ENCODE measurements at places on chromosomes 16 and 17.

- no peak for DNase-seq
These were observed 15.3 kb downstream of the MNT start for GRCh38 chr17:2385240-2386210.

- no peak for DNase-seq
These were observed 2.4 kb downstream of the ACTG1 start for GRCh38 chr17:81509972-81510784.

GRCh38 chr16:50152807-50153595 lies at the start of gene TENT4B:
Gene TENT4B, plus strand, starts transcription at chr16:50153306. Its CDS starts 316 bp downstream, at chr16:50153622.
- peak; percentile 84 for DNase-seq

- DNase-seq: no peak
These were observed 131.8 kb downstream of the CDH11 start for GRCh38 chr16:64990101-64990500.

- peak; percentile 77 for DNase-seq
These were observed 162.5 kb downstream of the MAF start for GRCh38 chr16:79437764-79438751.

- DNase-seq: peak; percentile 73
These were observed 91.5 kb downstream of the SNX11 start for GRCh38 chr17:48198950-48199541.

GRCh38 chr17:7217113-7217987 lies 2.3 kb downstream of the DLG4 start:
- DNase-seq: no peak

DNA sequence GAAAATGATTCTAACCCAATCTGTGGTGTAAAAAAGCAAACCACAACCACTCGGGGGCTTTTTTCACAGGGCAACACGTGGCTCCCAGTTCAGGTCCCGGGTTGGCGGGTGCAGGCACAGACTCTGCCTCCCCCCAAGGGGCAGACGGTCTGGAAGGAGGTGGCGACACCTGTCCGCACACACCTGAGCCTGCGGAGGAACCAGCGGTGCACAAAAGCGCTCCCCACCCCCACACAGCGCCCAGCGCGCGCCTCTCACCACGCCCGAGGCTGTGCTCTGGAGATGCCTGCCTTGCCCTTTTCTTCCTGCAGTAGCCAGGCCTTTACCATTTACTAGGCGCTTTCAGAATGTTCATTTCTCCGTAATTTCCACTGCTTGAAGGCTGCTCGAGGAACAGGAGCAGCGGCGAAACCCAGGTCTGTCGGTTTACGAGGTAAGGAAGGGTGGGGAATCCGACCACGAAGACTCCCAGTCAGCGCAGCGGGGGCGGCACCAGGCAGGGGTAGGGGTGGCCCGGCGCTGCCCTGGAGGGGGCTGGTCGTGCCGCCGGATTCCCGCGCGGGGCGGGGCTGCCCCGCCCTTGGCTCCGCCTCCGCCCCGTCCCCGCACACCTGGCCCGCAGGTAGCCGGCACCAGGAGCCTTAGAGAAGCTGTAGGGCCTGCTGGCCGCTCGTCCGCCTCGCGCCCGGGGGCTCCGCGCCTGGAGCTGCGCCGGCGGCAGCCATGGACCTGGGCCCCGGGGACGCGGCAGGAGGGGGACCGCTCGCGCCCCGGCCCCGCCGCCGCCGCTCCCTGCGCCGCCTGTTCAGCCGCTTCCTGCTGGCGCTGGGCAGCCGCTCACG lies at the start of gene USP43:
Gene USP43, plus strand, starts transcription at position 608 of the 842 bp plus-strand sequence. Its CDS starts 116 bp downstream, at position 724.
- peak; percentile 92 for DNase-seq

DNA sequence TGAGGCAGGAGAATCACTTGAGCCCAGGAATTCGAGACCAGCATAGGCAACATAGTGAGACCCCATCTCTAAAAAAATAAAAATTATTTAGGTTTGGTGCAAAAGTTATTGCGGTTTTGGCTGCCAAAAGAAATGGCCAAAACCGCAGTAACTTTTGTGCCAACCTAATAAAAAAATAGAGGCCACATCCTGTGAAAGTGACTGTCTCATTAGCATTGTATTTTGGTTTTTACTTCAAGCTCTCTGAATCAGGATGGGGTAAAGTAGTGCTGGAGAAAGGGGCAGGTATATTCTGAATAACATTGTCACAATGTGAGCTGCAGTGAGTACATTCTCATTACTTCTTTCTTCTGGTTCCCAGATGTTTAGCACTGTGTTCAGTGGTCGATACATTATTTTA lies 36.0 kb downstream of the ATP6V0A1 start:
- DNase-seq: no peak

DNA sequence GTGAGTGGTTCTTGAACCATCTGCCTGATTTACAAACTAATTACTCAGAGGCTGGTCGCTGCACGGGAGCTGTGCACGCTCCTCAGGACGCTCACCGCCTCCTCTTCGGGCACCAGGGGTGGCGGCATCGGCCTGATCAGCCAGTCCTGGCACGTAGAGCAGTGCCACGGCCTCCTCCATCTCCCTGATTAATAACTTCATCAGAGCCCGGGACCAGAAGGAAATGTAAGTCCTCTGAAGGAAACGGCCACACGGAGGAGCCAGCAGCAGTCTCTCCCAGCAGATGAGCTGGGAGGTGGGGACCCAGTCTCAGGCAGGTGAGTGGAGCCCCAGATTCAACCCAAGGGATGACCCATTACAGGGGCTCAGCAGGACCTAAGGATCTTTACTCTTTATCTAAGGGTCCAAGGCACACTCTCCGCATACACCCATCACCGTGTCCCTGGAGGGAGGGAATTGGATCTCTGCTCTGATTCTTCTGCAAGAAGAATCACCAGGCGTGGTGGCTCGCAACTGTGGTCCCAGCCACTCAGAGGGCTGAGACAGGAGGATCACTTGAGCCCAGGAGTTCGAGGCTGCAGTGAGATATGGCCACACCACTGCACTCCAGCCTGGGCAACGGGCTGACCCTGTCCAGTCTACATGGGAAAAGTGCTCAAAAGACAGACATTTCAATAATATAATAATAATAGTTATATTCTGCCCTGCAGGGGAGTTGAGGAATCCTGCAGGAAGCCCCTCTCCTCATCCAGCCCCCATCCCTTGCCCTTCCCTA lies 366.5 kb downstream of the SEC14L1 start:
- DNase-seq: no peak

DNA sequence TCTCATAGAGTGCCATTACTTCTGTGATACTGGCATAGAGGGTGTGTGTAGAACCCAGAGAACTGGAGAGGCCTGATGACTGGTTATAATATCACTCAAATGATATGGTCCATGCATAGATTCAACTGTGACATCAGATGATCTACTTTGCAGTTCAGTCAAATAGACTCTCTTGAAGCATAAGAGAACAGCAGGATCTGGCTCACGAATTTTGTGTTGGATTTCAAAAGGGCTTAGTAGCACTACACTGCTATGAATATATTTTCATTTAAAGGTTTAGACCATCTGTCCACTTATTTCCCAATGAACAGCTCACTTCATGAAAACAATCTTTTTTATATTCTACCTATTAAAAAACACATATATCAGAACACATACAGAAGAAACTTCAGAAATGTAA lies 119.7 kb downstream of the KIF2B start:
- no peak for DNase-seq

GRCh38 chr17:867896-868489 lies 85.8 kb downstream of the MRM3 start:
- DNase-seq: no peak

GRCh38 chr17:10354651-10355050 lies 18.2 kb downstream of the MYH13 start:
- DNase-seq: no peak

GRCh38 chr17:55281649-55282378 lies 17.1 kb downstream of the HLF start:
- no peak for DNase-seq

DNA sequence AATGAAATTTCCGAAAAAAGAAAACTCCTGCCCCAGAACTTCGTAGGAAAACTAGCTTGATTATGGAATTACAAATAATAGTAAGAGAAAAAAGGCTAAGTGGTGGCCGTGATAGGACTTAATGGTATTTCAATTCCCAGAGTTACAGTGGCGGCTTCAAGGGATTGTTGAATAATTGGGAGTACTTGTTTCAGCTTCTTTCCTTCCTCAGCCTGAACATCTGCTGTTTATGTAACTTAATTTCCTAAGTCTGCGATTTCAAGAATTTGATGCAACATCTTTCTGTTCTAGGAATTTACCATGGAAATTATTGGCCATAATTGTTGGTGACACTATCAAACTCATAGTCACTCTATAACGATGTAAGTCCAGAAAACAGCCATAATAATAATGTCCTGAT lies 684 bp upstream of the APPBP2 start:
- DNase-seq: no peak

DNA sequence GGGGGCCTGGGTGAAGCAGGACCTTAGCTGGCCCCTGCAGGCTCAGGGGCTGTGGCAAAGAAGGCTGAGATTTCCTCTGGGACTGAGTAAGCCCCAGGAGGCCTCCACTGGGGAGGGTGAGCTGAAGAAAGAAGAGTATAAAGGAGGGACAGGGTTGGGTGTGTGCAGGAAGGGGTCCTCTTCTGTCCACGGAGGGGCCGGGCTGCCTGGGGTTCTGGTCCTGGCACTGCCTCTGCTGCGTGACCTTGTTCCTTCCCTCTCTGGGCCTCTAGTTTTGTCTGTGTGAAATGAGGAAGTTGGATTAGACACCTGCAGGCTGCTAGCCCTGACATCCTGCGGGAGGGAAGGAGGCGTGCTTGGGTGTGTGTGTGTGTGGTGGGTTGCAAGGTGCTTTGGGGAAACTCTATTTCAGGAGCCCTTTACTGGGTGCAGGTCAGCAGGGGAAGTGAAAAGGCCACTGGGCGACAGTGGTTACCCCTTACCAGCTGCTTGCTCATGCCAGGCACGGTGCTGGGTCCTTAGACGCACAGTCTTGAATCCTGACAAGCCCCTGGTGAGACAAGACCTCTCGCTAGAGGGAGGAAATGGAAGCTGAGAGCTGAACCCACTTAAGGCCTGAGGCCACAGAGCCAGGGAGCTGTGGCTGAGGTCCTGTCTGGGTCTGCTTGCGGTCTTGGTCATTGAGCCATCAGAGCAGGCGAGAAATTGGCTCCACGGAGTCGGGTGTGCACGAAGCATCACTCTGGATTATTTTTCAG lies 60.7 kb downstream of the OR1D5 start:
- DNase-seq: peak; percentile 15

GRCh38 chr17:82400830-82401229 lies 17.3 kb upstream of the HEXD start:
- no peak for DNase-seq

DNA sequence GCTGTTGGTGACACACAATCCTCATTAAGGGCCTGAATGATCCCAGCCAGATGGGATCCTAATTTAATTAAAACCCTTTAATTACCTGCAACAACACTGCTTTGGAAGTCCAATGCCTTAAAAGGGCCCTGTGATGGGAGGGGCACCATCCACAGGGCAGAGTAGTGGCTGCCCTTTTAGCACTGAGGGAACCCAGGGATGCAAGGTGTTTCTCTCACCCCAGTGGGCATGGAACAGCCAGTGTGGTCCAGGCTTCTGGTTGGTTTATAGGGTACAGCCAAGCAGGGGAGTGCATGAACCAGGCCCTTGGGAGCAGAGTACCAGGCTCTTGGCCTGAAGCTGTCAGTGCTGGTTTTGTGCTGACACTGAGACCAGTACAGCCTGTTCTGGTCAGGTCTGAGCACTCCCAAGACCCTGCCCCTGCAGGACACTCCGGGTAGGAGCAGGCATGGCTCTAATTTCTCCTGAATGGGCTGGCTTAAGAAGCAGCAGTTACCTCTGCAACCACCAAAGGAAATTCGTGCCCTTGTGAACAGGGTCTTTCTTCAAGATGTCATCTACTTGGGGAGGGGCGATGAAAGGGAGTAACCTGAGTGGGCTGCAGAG lies 9.9 kb downstream of the NXPH3 start:
- DNase-seq: no peak

- DNase-seq: no peak
These were observed 7.7 kb downstream of the IGSF6 start for GRCh38 chr16:21644674-21645073.

DNA sequence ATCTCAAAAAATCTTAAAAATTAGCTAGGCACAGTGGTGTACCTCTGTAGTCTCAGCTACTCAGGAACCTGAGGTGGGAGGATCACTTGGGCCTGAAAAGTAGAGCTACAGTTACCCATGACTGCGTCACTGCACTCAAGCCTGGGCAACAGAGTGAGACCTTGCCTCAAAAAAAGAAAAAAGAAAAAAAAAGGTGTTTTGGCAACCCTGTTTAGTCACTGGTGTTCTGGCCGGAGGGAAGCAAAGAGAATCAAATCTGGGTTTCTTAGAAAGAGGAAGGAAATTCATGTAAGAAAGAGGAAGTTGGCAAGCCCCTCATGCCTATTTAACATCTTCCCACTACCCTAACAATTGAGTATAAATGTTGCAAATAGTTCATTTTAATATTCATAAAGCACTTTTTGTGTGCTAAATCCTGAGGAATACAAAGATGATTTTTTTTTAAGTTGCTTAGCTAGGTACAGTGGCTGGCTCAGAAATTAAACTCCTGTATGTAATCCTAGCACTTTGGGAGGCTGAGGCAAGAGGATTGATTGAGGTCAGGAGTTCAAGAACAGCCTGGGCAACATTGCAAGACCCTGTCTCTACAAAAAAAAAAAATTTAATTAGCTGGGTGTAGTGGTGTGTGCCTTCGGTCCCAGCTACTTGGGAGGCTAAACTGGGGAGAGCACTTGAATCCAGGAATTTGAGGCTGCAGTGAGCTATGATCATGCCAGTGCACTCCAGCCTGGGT lies 6.5 kb upstream of the USP32 start:
- no peak for DNase-seq

DNA sequence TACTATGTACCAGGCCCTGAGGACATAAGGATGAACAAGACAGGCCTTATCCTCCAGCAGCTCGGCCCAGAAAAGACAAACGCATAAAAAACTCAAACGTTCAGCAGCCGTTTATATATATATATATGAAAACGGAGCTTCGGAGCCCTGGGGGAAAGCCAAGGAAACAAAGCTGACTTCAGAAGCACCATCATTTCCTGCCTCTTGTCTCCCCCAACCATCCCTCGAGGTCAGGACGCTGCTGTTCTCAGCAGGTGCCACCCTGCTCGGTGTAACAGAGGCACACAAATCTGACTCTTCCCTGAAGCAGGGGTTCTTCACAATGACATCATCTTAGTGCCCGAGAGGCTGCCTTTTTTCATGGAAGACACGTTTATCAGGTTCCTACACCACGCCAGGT lies 146.9 kb downstream of the ZNF423 start:
- DNase-seq: no peak

DNA sequence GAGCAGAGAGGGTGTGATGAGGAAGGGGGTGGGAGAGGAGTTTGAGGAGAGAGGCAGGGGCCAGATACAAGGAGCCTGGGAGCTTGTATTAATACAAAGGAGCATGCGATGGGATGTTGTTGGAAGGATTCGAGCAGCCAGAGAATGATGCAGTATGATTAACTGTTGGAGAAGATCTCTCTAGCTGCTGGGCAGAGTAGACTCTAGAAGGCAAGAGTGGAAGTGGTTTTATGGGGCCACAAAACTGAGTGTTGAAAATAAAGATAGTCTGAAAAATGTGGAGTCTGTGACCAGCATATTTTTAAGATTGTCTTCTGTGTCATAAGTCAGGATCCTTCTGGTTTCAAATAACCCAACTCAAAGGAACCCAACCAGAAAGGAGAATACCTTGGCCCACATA lies 98.3 kb downstream of the MSI2 start:
- no peak for DNase-seq

GRCh38 chr17:81910840-81911276 lies 341 bp downstream of the PCYT2 start:
- no peak for DNase-seq
